Stimulated activated CD8-positive, alpha-beta memory T cell treated with anti-CD3 and anti-CD28 coated beads, Interleukin-4, amount 100 ng/mL, for 4 hours (primary cell): ENCODE measurements at places on chromosomes 11 and 22.
A peak's percentile ranks its signal among the peaks of the same experiment; 100 is the strongest.

- peak; percentile 37 for DNase-seq
These were observed 2.8 kb upstream of the LZTR1 start for GRCh38 chr22:20979243-20979809.

GRCh38 chr11:763073-763463, 14.2 kb downstream of the GATD1 start:
- DNase-seq, result no peak

GRCh38 chr11:9797300-9797699, 133.4 kb downstream of the SWAP70 start:
- DNase-seq, result no peak

- DNase-seq, result no peak
These were observed 20.4 kb downstream of the ASCC2 start for GRCh38 chr22:29817724-29818123.

DNA sequence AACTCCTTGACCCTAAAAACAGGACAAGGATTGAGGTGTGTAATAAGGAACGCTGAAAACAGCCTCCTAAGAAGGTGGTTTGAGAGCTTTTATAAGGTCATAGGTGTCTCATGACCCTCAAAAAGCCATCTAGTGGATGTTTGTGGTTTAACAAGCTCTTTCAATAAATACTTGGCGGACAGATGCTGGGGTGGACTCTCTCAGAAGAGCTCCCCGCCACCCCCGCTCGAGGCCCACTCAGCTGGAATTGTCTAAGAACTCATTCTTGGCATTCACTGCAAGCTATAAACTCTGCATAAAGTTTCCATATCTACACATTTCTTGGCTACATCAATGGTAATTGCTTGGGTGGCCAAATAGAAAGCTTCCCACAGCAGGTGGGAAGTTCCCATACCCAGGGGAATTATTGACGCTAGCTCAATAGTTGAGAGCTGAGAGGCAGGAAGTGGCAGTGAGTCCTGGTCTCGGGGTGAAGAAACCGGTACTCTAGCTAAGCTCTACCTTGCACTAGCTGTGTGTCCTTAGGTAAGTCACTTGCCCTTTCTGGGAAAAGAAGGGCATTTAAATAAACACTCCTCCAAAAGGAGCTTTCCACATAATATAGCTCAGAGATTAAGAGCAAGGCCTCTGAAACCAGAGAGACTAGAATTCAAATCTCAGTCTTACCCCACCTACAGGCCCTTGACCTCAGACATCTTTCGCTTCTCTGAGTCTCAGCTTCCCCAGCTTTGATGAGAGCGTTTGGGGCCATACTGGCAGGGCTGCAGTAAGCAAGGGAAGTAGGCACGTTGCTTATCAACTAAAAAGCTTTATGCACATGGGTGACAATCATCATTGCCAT, 6.4 kb downstream of the MS4A15 start:
- no peak for DNase-seq

GRCh38 chr11:64237484-64237951, 3.1 kb downstream of the VEGFB start:
- DNase-seq, result no peak

DNA sequence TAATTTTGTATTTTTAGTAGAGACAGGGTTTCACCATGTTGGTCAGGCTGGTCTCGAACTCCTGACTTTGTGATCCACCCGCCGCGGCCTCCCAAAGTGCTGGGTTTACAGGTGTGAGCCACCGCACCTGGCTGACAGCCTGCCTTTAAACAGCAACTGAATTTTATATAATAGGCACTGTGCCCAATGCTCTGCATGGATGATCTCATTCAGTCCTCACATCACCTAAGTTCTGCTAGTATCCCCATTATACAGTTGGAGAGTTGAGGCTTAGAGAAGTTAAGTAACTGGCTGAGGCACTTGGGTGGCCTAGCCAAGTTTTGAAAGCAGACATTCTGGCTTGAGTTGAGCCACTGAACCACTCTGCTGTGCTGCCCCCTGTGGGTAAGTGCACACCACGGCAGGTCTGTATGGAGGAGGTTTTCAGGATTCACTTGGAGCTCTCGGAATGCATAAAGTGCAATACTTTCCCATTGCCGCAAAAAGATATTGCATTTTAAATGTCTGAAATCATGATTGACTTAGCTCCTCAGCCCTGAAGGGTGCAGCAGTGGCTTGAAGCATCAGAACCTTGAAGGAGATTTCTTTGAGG, 112.4 kb downstream of the LDLRAD3 start:
- no peak for DNase-seq
